ENCODE measurements at places on chromosomes 11 and 22. TPM values are rescaled to one million over a fixed set of nuclear protein-coding genes. Genes with fewer than 3 reads are reported as not detected.

GRCh38 chr11:96736601-96737000, 346.8 kb downstream of the JRKL start:
- no peak for DNase-seq

DNA sequence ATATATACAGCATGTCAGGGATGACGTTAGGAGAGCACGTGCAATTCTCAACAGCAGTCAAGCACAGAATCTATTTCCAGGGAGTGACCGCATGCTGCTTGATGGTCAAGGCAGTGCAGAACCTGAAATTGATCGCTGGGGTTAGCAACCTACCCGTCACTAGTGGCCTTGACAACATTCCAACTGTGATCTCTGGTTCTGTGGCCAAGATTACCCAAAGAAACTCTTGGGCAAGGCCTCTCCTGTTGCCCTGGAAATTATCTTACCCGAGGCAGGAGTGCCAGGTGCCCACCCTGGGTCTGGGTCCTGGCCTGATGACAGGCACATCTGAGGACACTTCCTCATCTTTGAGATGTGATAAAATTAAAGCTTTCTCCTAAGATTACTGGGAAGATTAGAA, 2.2 kb downstream of the TM7SF2 start:
- DNase-seq, result no peak

DNA sequence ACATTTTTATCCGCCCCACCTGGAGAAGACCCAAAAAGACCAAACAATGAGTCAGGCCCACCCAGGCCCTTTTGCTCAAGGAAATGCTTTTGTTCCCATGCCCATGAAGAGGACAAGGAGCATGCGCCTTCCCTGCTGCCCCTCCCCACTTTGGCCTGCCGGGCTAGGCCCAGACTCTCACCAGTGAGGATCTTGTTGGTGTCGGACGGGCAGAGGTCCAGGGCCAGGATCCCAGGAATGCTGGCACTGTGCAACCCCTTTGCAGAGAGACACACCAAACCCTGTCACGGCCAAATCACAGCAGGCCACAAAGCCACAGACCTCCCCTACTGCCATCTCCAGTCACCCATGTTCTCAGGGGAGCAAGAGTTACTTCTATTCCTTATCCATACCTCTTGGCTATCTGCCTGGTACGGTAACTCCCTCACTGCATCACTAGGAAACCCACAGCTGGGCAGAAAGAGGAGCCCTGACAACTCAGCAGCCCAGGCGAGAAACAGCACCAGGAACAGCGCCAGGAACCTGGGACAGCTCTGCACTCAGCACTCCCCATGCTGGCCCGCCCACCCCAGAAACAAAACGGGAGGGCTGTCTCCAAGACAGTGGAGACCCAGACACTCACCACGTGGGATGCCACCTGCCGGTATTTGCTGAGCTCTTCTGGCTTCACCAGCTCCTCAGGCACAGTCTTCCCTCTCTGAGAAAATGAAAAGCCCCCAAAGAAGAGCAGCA, 5.5 kb downstream of the PRPF19 start:
- no peak for DNase-seq

DNA sequence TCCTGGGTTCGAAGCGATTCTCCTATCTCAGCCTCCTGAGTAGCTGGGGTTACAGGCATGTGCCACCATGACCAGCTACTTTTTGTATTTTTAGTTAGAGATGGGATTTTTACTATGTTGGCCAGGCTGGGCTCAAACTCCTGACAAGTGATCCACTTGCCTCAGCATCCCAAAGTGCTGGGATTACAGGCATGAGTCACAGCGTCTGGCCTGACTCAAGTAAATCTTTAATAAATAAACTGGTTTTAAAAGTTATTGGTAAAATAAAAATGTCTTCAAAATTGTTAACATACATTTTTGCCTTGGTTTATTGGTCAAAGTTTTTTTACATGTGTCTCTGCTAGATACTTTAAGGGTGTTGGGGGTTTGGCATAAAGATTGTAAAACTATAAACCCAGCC, 7.3 kb upstream of the PES1 start:
- DNase-seq, result no peak

- DNase-seq, result peak; percentile 89
Measured at GRCh38 chr22:37559901-37560607, at the start of gene CDC42EP1. Gene CDC42EP1, plus strand, starts transcription at chr22:37560480. Its CDS starts 5,870 bp downstream, at chr22:37566350.

DNA sequence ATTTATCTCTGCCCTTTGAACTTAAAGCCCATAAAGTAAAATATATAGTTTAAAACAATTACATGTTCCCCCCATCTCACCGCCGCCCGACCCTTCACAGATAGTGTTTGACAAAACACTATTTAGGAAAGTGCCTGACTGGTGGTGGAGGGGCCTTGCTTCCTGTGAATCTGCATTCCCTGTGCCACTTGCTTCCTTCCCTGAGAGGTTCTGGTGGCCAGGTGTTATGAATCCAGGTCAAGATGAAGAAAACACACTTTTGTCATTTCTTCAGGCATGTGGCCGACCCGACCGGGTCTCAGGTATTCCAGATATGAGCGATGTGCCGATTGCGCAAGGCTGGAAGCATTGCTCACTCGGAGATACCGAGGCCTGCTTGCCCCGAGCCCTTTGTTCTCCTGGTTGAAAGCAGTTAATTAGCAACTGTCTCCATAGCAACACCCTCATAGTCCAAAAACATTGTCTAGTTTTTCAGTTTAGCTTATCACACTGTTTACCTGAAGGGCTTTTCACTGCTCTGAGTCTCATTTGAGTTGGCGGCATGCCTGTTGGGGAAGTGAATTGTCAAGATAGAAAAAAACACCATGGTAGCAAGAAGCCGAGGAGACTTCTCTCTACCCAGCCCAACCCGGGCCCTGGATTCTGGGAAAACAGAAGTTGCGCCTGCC, 128.3 kb downstream of the TEAD1 start:
- DNase-seq, result peak; percentile 92

DNA sequence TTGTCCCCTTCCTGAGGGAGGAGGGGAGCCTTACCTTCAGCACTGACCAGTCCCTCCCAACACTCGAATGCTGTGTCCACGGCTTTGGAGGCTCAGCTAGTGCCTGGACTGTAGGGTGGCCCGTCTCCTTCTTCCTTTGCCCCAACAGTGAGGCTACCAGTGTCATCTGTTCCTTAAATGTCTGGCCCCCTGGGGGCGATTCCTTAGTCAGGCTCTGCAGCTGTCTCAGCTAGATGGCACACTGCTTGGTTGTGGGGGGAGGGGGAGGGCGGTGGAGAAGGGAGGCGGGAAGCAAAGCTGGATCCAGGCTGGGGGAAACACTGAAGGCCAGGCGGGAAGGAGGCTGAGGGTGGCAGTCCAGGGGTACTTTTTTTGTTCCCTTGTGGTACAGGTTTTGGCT, at the start of gene IGSF22:
Gene IGSF22, minus strand, starts transcription at position 149 of the 400 bp plus-strand sequence. CDS start 1,952 bp downstream, outside the sequence.
- no peak for DNase-seq

DNA sequence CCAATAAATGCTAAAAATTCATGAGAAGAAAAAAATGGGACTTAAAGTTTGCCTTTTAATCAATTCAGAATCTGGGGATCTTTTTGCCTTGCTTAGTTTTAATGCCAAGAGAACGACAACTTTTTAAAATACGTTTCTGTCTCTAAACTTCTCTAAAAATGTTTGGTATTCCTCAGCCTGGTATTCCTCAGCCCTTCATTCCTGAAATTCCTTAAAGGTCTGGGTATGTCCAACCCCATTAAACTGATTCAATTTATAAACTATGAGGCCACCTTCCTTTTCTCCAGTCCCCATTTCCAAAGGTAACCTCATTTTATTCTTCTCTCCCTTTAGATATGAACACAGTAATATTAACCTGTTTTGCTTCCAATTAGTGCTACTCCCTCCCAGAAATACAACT, 16.6 kb downstream of the POLA2 start:
- no peak for DNase-seq

GRCh38 chr11:11467312-11467711, 114.3 kb upstream of the CSNK2A3 start:
- no peak for DNase-seq

DNA sequence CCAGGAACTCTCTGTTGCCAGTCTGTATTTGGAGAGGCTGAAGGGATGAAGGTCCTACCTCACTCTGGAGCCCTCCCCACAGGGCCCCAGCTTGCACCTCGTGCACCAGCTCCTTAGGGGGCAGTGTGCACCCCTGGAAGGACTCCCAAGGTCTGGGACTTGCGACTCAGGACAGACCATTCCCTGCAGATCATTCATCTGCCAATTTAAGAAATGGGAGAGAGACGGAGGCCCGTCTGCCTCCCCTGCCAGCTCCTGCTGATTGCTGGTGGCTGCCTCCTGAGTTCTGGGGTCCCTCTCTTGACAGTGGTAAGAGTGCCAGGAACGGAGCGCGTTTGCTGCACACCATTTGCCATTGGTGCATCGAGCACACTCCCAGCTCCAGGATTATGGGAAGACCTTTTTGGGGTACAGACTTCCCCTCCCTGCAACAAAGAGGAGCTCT, 27.4 kb upstream of the MALAT1 start:
- peak; percentile 83 for DNase-seq

SAA1 gene
- not detected for total RNA-seq

DKK3 gene
- total RNA-seq, result 38.5 TPM

OR5P2 gene
- 0.55 TPM for total RNA-seq

PARVG gene
- 21.1 TPM for total RNA-seq
